ENCODE measurements at places on chromosomes 1 and 21.
A peak's percentile ranks its signal among the peaks of the same experiment; 100 is the strongest.

DNA sequence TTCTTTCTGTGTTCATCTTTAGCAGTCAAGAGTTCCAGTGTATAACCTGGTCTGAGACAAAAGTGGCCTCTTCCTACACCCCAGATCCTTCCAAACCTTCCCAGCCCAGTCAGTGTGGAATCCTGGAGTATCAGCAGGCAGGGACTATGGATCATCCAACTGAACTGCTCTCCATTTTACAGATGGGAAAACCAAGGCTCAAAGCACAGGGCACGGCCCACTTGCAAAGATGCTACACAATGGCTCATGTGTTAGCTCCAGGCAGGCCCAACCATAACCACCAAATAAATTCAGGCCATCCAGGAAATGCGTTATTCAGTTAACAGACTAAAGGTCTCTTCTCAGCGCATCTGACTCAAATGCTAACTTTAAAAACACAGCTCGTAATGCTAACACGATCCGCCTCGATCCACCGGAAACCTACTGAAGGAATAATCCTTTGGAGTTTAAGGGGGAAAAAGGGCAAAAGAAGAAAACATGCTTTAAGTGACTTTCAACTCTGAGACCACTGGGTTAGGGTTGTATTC, 7.1 kb downstream of the GLIS1 start:
- DNase-seq, result no peak

GRCh38 chr1:116259663-116260062, 113.4 kb upstream of the ATP1A1 start:
- DNase-seq, result no peak

DNA sequence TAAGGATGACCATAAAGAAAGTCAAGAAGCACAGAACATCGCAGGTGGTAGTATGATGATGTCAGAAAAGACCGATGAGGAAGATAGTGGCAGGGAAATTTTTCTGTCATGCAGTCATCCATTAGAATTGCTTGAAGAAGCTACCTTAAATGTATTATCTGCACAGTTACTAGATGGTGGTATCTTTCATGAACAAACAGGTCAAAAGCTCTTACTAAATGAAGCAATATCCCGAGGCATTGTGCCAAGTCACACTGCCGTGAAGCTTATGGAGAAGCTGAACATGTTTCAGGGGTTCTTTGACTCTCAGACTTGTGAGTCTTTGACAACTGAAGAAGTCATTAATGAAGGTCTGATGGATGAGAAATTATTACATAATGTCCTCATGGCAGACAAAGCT, 128.8 kb downstream of the MACF1 start:
- DNase-seq, result no peak

- DNase-seq, result no peak
These were observed 91.2 kb downstream of the ATP6V1G3 start for GRCh38 chr1:198449261-198449660.

DNA sequence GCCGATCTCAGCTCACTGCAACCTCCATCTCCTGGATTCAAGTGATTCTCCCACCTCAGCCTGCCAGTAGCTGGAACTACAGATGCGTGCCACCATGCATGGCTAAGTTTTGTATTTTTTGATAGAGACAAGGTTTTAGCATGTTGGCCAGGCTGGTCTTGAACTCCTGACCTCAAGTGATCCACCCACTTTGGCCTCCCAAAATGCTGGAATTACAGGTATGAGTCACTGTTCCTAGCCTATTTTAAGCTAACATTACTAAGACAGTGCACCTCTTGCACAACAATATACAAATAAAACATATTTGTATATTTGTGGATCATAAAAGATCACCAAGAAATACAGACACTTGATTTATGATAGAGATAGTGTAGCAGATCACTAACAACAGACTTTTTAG, 139.1 kb downstream of the DUSP10 start:
- no peak for DNase-seq

GRCh38 chr21:43267391-43268085, 98.7 kb downstream of the CRYAA start:
- DNase-seq, result no peak

GRCh38 chr1:46485564-46486431, 3.8 kb upstream of the DMBX1 start:
- DNase-seq, result peak; percentile 52

GRCh38 chr1:194644528-194644927, 1458.1 kb upstream of the B3GALT2 start:
- DNase-seq, result no peak

DNA sequence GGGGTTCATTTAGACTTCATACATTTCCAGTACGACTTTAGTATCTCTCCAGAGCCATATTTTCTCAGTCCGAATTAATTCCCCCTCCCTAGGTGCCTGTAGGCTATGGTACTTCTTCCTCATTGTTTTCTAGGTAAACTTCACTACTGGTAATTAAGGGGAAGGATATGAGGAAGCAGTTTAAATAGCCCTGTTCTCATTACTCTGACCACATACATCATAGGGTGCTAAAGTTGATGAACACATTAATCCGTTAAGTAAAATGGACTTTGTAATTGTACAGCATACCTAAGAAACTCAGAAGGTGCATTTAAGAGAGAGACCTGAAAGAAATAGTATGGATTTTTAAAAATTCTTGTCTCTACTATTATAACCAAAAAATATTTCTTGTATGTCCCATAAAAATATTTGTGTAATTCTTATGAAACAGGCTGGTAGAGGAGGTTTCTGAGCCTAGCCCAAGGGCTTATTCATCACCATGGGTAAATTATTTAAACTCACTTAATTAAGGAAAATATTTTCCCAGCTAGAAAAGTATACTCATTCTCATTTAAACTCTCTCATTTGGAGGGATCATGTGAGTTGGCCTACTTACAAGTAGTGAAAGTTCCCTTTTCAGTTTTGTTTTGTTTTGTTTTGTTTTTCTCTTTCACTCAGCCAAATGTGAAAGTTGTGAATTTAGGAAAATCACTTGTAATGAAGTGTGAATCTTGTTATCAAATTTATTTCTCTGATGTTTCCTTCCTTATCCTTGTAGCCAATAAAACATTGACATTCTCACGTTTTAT, 2.0 kb downstream of the PRMT6 start:
- no peak for DNase-seq

DNA sequence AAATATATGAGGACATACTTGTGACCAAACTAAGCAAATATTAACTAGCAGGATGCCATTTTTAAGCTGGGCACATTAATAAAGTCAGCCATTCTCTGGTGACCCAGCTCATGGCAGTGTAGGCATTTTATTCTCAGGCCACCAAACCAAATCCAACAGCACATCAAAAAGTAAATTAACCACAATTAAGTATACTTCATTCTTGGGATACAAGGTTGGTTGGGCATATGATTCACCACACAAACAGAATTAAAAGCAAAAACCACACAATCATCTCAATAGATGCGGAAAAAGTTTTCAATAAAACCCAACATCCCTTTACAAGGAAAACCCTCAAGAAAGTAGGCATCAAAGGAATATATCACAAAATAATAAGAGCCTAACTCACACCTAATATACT, 101.3 kb downstream of the FAF1 start:
- DNase-seq, result no peak

- peak; percentile 56 for DNase-seq
These were observed at the start of gene AGPAT3 for GRCh38 chr21:43864962-43865539. AGPAT3 (plus strand) TSS chr21:43865223; CDS start chr21:43959682, 94,459 bp downstream.

DNA sequence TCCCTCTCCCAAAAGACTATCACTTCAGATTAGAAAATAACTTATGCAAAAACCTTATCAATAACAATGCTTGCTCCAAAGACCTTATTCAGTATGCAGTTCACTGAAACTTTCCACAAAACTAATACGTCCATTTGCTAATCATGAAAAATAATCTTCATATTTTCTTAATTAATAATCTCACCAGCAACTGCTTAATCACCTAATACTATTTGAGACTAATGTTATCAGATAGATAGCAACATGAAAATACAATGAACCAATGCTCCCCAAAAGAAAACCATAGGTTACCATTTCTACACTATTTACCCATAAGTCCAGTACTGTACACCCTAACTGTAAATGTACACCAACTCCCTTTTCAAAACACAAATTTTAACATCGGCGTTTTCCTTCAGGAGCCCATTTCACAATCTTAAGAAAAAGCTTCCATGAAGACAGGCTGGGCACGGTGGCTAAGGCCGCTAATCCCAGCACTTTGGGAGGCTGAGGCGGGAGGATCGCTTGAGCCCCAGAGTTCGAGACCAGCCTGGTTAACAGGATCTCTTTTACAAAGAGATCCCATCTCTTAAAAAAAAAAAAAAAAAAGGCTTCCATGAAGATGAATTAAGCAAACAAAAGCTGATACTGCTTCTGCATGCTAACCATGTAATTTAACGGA, 1.7 kb downstream of the GNB1 start:
- no peak for DNase-seq

GRCh38 chr1:34162852-34163766, 1.9 kb downstream of the CSMD2 start:
- peak; percentile 74 for DNase-seq

DNA sequence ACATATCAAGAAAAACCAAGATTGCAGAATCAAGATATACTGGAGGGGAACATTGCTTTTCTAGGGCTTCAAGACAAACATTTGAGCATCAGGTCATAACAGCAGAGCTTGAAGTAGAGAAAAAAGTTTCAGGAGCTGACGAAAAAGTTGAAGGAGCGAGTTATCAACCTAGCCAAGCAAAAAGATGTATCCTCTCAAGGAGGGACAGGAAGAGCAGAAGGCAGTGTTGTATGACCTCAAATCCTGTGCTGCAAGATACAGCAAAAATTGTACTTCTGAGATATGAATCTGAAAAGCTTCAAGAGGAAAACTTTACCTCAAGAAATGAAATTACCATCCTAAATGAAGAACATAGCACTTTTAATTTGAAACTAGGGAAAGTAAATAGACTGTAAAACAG, 153.1 kb downstream of the AK5 start:
- no peak for DNase-seq

GRCh38 chr1:3359351-3359750, 95.1 kb upstream of the ARHGEF16 start:
- no peak for DNase-seq

DNA sequence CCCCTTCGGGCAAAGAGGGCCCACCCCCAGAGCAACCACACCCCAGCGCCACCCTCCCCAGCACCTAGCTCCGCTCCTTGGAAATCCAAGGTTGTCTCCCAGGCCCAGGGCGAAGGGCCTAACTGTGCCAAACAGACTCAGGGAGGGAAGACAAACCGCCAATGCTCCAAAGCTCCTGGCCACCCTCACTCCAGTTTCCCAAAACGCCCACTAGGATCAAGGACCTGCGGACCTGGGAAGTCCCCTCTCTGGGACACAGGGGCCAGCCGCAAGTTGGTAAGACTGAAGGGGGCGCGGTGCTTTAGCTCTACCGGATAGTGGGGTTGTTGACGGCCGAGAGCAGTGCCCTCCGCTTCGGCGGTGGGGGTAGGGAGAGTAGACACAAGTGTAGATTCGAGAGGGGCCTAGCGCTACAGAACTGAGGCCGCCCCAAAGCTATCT, 581 bp downstream of the IRF6 start:
- DNase-seq, result no peak

- DNase-seq, result no peak
These were observed 2.3 kb downstream of the PANK4 start for GRCh38 chr1:2523891-2524609.

DNA sequence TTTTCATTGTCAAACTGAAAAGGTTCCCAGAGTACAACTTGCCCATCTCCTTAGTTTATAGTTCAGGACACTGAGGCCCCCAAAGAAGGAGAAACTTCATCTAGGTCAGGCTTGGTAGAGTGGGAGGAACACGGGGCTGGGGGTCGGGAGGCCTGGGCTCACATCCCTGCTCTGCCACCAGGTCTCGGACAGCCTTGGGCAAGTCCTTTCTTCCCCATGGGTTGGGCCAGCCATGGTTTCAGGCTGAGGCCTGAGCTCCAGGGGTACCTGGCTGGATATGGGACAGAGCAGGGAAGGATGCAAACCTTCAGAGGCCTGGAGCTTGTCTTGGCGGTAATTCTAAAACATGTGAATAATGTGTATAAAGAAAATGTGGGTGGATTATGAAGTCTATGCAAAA, 17.0 kb downstream of the FOXO6 start:
- no peak for DNase-seq

GRCh38 chr1:35285771-35286606, 17.5 kb downstream of the ZMYM4 start:
- no peak for DNase-seq

DNA sequence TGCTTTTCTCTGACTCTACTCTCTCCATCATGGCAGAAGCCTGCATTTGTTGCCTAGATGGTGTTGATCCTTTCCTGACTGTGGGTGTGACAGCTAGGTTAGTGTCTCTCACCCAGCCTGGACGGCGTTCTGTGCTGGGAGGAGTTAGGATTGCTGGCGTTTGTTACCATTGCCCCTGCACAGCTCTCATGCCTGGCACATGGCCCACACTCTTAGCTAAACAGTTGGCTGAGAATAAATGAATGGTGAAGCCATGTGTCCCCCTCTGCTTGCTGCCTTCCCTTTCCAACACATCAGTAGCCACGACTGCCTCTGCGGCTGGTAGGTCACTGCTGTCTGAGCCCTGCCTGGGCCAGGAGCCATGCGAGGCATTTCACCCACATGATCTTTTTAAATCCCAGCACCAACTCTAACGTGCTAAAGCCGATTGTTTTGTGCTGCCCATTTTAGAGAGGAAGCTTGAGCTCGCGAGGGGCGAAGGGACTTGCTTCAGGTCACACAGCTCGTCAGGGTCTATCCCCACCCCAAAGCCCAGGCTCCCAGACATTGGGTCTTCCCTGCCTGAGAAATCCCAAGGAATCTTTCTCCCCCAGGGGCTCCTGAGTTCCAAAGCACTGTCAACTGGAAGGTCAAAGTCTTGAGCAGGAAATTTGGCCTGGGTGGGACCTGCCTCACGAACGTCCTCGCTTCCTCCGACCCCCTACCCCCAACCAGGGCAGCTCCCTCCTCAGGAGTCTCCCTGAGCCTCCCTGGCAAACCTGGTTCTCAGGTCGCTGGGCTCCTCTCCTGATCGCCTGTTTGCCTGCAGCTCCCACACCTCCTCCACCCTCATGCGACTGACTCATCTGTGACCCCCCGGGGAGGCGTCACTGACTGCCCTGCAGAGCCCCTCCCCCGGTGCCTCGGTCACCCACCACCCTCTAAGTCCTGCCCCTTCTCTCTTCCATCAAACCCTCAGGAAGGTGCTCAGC, 271.7 kb upstream of the C1orf174 start:
- DNase-seq, result no peak

GRCh38 chr1:7454895-7455784, 316.0 kb upstream of the VAMP3 start:
- no peak for DNase-seq
